SIG-M5 (cell line): ENCODE measurements at places on chromosomes 5 and 9.

GRCh38 chr5:12902611-12903010, 998.4 kb upstream of the CTNND2 start:
- no peak for DNase-seq

DNA sequence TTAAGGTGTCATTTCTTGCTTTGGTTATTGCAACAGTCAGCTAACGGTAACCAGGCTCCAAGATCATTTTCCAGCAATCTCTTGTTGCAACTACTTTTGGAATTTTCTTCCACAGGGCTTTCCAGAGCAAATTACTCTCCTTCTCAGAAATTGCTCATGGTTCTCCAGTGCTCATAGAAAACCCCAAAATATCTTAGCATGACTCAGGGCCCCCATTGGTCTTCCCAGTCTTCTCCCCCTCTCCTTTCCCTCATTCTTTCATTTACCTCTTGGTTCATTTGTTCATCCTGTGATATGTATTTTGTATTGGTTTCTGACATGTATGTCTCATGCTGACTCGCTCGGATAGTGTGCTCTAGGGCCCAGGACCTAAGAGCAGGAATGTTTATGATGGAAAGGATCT, 35.6 kb downstream of the WWC1 start:
- DNase-seq: no peak

- no peak for DNase-seq
Measured at GRCh38 chr5:171080186-171080938, 218.5 kb downstream of the RANBP17 start.

- no peak for DNase-seq
Measured at GRCh38 chr5:156686380-156686779, 163.7 kb upstream of the PPP1R2B start.

GRCh38 chr9:135146241-135146640, 58.8 kb downstream of the OLFM1 start:
- no peak for DNase-seq

GRCh38 chr5:140190872-140191218, 15.9 kb downstream of the CYSTM1 start:
- no peak for DNase-seq

GRCh38 chr5:128062172-128062746, 21.3 kb upstream of the SLC12A2 start:
- DNase-seq: no peak

DNA sequence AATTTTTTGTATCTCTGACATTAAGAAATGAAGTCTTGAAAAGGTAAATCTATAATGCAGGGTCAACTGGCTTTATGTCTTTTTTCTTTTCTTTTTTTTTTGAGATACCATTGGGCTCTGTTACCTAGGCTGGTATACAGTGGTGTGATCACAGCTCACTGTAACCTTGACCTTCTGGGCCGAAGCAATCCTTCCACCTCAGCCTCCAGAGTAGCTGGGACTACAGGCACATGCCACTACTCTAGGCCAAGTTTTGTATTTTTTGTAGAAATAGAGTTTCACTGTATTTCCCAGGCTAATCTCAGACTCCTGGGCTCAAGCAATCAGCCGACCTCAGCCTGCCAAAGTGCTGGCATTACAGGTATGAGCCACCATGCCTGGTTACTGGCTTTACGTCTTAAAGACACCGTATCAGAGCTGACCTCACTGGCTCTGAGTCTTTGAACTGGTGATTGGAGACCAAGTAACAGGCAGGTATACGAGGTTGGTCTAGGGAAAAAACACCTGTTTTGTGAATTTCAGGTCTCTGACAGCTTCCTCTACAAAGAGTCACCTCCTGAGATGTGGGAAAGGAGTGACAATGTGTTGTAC, 70.4 kb upstream of the GPBP1 start:
- no peak for DNase-seq

DNA sequence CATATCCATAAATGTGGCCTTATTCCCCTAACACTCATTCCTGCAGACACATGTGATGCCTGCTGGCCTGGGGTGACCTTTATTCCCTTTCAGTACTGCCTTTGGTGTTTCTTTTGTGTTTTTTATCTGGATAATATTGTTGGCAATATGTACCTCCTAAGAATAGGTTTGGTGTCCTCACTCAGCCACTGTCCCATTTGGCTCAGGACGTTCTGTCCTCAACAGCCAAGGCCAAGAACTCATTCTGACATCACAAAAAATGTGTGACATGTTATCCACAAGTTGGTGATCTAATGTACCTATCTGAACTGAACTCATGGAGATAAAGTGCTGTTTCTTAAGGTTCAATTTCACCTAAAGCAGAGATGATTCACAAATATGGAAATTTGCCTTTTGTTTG, 142.9 kb upstream of the GRAMD2B start:
- DNase-seq: no peak

DNA sequence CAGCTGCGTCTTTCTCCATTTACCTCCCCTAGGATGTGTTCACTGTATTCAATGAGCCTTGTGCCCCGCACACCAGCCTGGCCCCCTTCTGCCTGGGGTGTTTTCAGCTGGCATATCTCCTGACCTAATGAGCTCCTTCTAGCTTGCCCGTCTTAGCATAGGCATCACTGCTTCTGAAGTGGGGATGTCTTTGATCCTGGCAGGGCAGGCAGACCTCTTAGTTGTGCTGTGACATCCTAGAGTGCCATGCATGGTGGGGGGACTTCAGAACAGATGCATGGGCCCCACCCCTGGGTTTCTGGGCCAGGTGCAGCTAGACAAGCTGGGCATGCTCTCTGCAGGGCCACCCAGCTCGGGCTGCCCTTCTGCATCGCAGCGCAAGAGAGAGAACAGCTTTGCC, 172.7 kb downstream of the GADD45G start:
- no peak for DNase-seq

- DNase-seq: peak; percentile 48
Measured at GRCh38 chr5:180809403-180810209, 7.0 kb upstream of the MGAT1 start.

GRCh38 chr9:4082948-4083347, 216.9 kb downstream of the GLIS3 start:
- DNase-seq: no peak

- no peak for DNase-seq
Measured at GRCh38 chr9:121217609-121218292, 16.1 kb upstream of the RAB14 start.

DNA sequence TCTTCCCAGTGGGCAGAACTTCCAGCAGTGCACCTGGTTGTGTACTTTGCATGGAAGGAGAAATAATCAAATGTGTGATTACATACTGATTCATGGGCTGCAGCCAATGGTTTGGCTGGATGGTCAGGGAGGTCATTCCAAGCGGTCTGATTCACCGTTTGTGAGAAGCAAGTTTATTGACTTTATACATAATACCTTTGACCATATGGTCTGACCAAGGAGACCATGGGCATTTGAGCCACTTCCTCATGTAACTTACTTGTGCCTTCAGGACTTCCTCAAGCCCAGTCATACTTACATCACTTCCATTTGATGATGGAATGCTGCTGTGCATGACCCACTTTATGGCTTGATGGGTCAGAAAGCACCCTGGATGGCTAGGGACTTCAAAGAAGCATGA, 41.1 kb downstream of the DAP start:
- no peak for DNase-seq

DNA sequence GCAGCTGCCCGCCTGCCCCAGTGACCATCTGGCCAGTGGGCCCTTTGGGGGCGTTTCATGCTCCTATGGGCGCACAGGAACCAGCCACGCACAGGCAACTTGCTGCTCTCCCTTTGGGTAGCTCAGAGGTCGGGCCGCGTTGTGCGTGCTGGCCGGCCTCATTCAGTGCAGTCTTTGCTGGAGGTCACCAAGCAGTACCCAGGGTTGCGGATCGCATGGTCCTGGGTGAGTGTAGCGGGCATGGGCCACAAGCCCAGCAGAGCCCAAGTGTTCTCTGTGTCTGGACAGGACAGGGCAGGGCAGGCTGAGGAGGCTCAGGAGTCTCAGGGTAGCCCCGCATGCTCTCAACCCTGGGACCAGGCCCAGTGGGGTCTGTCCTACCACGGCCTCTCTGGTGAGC, 9.9 kb upstream of the MRNIP start:
- no peak for DNase-seq

- DNase-seq: no peak
Measured at GRCh38 chr9:133607381-133607780, 1.8 kb downstream of the FAM163B start.

DNA sequence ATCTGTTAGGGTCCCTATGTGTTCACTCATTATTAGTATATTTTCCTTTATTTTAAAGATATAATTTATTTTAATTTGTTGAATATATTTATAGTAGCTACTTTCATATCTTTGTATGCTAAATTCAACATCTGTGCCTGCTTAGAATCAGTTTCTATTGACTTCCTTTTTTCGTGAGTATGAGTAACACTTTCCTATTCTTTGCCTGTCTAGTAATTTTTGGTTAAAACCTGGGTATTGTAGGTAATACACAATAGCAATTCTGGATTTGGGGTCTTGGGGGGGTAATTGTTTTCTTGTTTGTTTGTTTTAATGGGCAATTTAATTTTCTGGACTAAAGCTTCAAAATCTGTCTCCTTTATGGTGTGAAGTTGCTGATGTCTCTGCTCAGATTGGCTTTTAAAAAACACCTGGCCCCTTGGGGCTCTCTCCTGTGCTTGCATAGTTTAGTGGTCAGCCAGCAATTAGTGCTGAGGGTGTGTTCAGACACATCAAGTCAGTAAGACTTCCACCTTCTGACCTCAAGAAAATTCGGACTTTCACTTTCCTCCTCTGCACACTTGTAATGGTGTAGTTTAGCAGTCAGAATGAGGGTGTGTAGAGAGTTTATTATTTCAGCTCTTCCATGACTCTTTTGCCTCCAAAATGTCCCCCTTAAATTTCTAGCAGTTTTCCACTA, 124.4 kb upstream of the MAP1B start:
- DNase-seq: no peak

DNA sequence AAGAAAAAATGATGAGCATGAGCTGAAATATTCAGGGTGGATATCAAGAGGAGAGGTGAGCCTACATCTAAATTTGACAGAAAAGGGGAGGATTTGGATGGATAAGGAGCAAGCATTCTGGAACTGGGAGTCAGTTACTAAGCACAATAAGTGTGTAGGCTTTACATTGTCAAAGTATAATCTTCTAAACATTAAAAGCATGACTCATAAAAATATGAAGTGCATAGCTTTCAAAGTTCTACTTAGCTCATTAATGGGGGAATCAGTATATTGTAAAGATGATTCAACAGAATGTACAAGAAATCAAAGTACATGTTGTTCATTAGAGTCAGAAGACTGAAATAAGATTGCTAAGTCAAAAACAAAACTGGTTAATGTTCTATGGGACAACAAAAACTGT, 248.0 kb upstream of the GAS1 start:
- no peak for DNase-seq

- DNase-seq: no peak
Measured at GRCh38 chr5:39767916-39768315, 343.1 kb upstream of the DAB2 start.

DNA sequence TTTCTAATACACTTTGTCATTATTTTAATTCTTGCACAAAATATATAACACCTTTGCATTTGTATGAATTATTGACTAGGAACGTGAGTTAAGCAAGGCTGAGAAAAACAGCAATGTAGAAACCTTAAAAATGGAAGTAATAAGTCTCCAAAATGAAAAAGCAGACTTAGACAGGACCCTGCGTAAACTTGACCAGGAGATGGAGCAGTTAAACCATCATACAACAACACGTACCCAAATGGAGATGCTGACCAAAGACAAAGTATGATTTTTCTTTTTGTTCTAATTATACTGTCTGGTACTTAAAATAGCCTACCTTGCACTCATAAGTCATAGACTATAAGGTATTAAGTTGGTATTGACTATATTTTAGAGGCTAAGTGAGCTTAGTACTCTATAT, 34.4 kb downstream of the RAD50 start:
- DNase-seq: no peak
